ENCODE measurements at places on chromosomes 13 and 19.

DNA sequence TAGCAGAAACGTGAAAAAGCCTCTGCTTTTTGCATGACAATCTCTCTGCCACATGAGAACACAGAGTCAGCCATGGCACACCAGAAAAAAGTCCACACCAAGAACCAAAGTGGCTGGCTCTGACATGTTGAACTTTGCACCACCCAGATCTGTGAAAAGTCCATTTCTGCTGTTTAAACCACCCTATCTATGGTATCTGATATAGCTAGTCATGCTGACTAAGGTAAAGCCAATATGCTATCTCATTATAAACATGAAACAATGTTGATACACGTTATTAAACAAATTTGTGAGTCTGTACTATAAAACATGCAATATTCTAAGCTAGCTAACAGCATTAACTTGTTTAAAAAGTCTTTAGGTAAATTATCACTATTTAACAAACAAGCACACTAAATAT, 21.0 kb upstream of the ZNF432 start:
- DNase-seq, result no peak

GRCh38 chr13:113621046-113621445, 36.5 kb downstream of the TFDP1 start:
- no peak for DNase-seq

DNA sequence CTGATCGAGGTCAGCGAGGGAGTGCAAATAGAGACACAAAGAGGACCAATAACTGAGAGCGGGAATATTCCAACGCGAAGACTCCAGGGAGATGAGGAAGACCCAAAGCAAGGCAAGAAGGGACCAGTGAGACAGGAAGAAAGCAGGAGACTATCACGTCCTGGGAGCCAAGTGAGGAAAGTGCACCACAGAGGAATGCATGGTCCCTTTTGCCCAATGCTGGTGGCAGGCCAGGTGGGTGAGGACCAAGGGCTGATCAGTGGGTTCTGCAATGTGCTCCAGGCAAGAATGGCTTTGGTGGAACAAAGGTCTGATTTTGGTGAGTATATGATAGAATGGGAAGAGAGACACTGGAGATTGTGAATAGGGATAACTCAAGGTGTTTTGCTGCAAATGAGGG, 25.4 kb downstream of the CHST8 start:
- no peak for DNase-seq

DNA sequence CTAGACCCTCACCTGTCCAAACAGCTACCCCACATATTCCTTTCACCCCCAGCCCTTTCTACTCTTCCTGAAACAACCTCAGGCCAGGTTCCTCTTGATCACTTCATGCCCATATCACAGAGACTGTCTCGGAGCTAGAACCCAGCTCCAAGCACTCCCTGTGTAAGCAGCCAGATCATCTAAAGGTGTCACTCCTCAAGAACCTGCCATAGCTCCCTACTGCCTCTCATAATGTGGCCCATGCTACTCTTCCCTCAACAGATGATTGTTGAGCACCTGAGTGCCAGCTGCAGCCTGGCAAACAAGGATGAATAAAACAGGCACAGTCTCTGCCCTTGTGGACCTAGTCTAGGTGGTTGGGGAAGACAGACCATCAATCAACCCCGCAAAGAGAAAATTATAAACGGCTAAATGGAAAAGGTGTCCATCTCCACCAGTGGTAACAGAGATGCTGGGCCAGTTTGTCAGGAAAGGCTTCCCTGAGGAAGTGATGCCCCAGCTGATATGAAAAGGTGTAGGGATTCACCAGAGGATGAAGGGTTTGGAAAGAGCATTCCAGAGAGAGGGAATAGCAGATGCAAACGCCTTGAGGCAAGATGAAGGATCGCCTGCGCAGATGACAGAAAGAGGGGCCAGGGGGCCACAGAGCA, 8.3 kb downstream of the EPS15L1 start:
- no peak for DNase-seq

- DNase-seq, result no peak
Observed at GRCh38 chr13:52879950-52880741, 31.7 kb upstream of the PCDH8 start.

DNA sequence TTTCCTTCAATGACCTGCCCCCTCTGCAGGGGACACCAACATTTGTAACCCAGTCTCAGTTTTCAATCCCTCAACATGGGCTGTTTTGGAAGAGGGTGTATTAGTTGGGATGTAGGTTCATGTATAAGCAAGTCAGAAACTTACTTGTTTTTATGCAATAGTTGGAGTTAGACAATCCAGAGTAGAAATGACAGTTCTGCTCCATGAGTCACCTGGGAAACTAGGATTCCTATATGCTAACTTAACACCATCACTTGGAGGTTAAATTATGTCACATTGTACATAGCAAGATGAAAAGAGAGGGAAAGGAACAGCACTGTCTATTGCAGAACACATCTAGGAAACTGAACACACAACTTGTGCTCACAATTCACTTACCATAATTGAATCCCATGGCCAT, 436.4 kb downstream of the RFC3 start:
- DNase-seq, result no peak

DNA sequence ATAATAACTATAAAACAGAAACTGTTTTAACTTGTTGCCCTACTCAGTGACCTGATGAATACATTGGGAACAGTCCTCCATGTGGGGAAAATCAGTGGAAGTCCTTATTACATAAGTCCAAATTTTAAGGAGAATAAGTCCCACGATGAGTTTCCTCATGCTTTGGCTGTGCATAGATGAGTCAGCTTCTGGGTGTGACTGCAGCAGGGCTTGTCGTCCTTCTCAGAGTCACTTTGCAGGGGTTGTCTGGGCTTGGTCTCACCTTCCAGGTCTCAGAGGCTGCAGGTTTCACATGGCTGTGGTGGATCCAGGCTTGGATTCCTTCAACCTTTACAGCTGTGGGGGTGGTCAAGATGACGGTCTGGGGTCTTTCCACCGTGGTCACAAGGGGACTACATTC, 85.6 kb downstream of the SLC25A15 start:
- DNase-seq, result no peak

DNA sequence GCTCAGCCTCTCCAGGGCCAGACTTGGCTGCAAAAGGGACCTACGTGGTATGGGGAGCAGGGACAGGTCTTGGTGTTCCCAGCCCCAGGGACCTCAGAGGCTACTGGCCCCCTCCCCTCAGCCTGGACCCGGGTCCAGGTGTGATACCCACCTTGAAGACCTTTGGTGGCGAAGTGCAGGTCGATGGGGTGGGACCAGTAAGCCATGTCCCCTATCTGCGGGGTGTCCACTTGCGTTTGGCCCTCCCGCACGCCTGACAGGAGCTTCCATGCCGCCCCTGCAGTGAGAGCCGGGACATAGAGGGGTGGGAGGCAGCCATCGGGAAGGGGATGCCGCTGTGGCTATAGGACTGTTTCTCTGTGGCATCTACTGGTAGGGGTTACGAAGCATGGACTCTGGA, 4.0 kb upstream of the TGFB1 start:
- DNase-seq, result no peak
